ENCODE measurements at places on chromosomes 11 and 22. TPM values are rescaled to one million over a fixed set of nuclear protein-coding genes. Genes with fewer than 3 reads are reported as not detected.

- no peak overlapping the region for H3K27ac ChIP-seq
- no peak for DNase-seq
- no peaks in the 10 kb centered on the region for H3K27me3 ChIP-seq
- no peak overlapping the region for H3K4me3 ChIP-seq
- H3K4me1 ChIP-seq, result no peaks in the 10 kb centered on the region
These were observed 58.8 kb downstream of the ARHGAP8 start for GRCh38 chr22:44811141-44811540.

DNA sequence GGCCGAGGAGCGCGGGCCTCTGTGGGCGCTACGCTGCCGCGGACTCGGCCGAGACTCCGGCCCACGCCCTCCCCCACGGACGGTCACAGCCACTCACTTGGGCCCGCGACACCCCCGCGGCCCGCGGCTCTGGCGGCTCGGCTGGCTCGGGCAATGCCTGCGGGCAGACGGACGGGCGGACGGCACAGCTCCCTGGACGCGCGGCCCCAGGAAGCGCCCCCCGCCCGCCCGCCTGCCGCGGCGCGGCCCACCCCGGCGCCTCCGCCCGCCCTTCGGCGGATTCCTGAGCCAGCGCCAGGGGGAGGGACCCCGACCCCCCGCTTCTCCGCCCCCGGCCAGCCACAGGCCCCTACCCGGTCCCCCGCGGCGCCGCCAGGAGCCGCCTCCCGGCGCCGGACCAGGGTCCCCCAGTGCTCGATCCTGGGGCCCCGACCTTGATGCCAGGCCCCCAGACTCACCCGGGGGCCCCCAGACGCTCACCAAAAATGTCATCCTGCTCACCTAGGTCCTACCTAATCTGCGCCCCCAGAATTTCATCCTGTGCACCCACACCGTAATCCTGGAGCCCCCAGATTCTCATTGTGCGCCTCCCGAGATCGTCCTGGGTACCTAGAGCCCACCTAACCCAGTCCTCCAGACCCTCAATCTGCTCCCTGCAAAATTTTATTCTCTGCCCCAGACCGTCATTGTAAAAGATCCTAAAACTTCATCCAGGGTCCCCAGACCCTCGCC is at the start of gene EFEMP2:
TSS of gene EFEMP2 (minus strand) at position 215 of the 732 bp plus-strand sequence. CDS start 446 bp downstream, outside the sequence.
- H3K4me3 ChIP-seq, result peak within 1 kb of the TSS; percentile 92
- H3K36me3 ChIP-seq, result peaks cover 8% of the 10 kb centered on the region

DNA sequence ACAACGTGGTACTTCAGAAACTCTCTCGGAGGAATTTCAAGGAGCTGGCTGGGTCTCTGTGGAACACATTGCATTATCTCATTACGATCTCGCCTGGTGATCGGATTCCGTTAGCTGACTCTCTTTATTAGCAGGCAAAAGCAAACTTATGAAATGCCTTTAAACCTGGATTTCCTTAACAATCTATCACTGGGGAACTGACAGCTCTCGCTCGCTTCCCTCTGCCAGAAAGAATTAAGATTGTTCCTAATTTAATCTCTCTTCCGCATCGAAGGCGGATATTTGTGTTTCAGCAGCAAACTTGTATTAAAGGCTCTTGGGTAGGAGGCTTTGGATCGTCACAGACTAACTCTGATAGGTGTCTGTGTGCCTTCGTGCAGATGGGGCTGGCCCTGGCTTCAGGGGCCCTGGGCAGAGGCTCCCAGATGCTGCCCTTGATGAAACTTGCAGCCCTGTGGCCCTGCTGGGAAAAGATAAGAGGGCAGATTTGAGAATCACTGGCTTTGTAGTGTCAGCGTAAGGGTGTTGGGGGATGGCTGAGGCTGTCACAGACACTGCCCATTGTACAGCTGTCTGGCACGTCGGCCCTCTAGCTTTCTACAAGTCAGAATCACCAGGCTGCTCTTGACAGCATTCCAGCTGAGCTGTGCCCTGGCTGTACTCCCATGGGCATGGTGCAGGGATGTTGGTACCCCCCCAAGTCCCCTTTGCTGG is 162.2 kb upstream of the NECTIN1 start:
- H3K36me3 ChIP-seq, result no peaks in the 10 kb centered on the region
- H3K4me1 ChIP-seq, result no peaks in the 10 kb centered on the region
- H3K27me3 ChIP-seq, result no peaks in the 10 kb centered on the region
- no peak for DNase-seq
- H3K4me3 ChIP-seq, result no peak overlapping the region

DNA sequence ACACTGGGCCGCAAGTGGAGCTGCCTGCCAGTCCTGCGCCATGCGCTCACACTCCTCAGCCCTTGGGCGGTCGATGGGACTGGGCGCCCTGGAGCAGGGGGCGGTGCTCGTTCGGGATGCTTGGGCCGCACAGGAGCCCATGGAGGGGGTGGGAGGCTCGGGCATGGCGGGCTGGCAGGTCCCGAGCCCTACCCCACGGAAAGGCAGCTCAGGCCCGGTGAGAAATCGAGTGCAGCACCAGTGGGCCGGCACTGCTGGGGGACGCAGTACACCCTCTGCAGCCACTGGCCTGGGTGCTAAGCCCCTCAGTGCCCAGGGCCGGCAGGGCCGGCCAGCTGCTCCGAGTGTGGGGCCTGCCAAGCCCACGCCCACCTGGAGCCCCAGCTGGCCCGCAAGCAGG is 328.7 kb upstream of the LRRC4C start:
- H3K36me3 ChIP-seq, result no peaks in the 10 kb centered on the region
- H3K27ac ChIP-seq, result no peak overlapping the region
- no peaks in the 10 kb centered on the region for H3K4me1 ChIP-seq
- no peak for DNase-seq
- H3K27me3 ChIP-seq, result no peaks in the 10 kb centered on the region
- no peak overlapping the region for H3K4me3 ChIP-seq

- no peak for DNase-seq
- H3K27me3 ChIP-seq, result peaks cover 20% of the 10 kb centered on the region
- no peak overlapping the region for H3K27ac ChIP-seq
- peaks cover 17% of the 10 kb centered on the region for H3K4me1 ChIP-seq
- H3K36me3 ChIP-seq, result no peaks in the 10 kb centered on the region
These were observed 105.3 kb upstream of the HSD17B12 start for GRCh38 chr11:43574949-43575912.

ISX gene
- not detected for total RNA-seq

Measured in ascending aorta (tissue), 2 donors.